Activated B cell treated with CpG ODN at 0.5 μM for 24 hours (primary cell): ENCODE measurements at places on chromosomes 6 and 20.

DNA sequence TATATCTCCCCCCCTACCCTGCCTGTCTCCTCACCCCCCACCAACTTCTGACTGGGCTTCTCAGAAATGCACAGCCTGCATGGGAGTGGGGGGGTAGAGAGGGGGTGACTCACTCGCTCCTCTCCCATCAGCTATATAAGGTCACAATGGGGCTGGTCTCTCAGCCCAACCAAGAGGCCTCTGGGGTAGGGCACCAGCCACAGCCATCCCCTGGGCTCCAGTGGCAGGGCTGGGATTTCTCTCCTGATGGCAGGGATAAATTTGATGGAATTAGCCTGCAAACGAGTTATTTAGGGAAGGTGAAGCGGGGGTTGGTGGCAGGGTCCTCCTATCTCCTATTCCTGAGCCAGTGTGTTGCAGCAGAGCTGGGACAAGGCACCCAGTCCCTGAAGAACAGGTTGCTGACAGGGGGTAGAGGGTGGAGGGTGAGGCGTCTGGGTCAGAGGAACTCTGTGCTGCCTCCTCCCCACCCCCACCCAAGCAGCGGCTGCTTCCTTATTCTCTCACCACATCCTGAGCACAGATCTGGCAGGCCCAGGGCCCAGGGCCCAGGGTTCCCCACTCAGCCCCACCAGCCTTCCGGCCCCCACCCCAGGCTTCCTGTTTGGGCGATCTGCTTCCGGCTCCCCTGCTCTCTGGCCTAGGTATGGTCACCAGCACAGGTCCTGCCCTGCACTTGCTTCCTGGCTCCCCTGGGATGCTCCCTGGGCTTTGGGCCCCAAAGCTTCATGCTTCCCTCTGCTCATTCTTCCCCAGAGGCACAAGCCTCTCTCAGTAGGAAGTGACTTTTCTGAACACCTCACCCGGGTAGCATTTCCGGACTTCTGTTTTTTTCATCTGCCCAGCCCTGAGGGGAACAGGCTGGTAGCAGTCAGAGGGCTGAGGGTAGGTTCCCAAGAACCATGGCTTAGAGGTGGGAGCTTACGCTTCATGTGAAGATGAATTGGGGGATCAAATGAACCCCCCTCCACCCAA is 4.0 kb downstream of the PPP1R18 start:
- DNase-seq, result peak; percentile 80

DNA sequence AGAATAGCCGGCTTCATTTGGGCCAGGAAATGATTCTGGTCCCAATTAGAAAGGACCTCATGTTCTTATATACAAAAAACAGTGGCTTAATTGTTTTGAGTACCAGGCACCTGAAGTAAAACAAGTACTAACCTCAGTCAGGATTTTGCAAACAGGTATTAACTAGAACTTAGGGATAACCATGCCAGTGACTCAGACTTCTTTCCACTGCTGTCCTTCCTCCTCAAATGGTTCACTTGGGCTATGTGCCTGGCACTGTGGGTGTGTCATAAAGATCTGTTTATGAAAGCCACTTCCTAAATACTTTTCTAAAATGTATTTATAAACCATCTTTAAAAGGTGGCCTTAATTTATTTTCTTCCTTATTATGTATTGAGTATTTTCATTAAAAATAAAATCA is 10.7 kb downstream of the CLDN20 start:
- DNase-seq, result no peak

GRCh38 chr6:157261606-157262005 is 61.7 kb downstream of the TMEM242 start:
- no peak for DNase-seq

GRCh38 chr6:141437685-141438084 is 695.0 kb upstream of the GJE1 start:
- DNase-seq, result no peak

GRCh38 chr6:24524805-24525204 is 30.0 kb downstream of the ALDH5A1 start:
- no peak for DNase-seq

DNA sequence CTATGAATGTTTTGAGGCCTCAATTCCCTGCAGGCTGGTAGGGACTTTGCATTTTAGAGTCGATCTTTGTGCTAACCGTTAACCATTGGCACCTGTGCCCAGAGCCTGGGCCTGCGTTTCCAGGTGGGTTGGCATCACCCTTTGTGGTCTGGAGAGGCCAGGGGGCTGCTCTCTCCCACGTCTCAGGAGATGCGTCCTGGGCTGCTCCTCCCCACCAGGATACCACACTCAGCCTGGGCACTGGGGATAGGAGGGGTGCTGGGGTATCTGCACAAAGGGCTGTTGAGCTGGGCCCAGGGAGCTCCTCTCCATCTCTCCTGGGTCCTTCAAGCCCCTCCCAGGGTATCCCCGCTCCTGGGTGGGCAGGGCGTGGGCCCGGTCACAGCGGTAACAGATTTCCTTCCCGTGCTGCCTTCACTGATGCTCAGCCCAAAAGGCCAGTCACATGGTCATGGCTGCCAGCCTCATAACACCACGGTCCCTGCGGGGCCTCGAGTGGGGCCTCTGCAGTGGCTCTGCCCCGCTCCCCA is 266.2 kb downstream of the TAF4 start:
- no peak for DNase-seq

DNA sequence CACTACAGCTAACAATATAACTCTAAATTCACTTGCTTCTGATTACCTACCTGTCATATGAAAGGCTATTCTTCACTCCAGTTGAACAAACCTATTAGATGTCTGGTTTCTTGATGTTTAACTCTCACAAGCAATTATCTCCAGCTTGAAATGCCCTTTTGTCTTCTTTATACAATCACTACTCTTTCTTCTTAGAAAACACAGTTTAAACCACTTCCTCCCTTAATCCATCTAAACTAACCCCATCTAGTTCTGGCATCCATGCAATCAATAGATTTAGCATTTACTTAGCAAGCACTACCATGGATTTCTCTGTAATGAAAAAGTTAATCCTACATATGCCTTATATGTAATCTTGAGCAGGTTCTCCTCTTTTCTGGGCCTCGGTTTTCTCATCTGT is 127.3 kb downstream of the ATXN1 start:
- no peak for DNase-seq
